Right cardiac atrium (tissue), 5 donors: ENCODE measurements at places on chromosomes 12 and 14. TPM values are rescaled to one million over a fixed set of nuclear protein-coding genes. Genes with fewer than 3 reads are reported as not detected.

- DNase-seq, result no peak
These were observed 6.4 kb downstream of the APOLD1 start for GRCh38 chr12:12791756-12792369.

DNA sequence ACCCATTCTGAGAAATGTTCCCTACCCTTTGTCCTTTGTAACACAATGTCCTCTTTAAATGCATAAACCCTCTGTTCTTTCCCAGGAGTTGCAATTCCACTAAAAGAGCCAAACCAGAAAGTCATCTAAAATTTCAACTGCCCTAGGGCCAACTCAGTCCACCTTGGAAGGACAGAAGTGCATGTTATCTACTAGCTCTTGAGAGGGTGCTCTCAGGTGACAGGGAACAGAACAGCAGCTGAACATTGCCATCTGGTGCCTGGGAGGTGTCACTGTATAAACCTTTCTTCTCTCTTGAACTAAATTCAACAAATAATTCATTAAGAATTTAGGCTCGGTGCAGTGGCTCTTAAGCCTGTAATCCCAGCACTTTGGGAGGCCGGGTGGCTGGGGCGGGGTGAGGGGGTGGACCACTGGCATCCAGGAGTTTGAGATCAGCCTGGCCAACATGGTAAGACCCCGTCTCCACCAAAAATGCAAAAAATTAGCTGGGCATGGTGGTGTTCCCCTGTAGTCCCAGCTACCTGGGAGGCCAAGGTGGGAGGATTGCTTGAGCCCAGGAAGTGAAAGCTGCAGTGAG, 10.3 kb upstream of the FERMT2 start:
- peak; percentile 30 for DNase-seq

DNA sequence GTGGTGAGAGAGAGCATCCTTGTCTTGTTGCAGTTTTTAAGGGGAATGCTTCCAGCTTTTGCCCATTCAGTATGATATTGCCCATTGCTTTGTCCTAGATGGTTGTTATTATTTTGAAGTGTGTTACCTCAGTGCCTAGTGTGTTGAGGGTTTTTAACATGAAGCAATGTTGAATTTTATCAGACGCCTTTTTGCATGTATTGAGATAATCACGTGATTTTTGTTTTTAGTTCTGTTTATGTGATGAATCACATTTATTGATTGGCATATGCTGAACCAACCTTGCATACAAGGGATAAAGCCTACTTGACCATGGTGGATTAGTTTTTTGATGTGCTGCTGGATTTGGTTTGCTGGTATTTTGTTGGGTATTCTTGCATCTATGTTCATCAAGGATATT, 302.3 kb upstream of the G2E3 start:
- no peak for DNase-seq

DNA sequence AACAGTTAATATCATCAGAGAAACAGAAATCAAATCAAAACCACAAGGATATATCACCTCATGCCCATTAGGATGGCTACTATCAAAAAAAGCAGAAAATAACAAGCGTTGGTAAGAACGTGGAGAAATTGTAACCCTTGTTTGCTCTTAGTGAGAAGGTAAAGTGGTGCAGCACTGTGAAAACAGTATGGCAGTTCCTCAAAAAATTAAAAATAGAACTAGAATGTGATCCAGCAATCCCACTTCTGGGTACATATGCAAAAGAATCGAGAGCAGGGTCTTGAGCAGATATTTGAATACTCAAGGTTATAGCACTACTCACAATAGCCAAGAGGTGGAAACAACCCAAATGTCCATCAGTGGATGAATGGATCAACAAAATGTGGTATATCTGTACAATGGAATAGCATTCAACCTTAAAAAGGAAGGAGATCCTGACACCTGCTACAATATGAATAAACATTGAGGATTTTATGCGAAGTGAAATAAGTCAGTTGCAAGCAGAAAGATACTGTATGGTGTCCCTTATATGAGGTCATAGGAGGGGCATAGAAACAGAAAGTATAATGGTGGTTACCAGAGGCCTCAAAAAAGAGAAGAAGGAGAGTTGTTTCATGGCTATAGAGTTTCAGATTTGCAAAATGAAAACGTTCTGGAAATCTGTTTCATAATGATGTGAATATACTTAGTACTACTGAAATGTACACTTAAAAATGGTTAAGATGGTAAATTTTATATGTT, 131.0 kb upstream of the EEA1 start:
- DNase-seq, result no peak

GRCh38 chr12:12379831-12380730, 23.2 kb downstream of the BORCS5 start:
- DNase-seq, result no peak

DNA sequence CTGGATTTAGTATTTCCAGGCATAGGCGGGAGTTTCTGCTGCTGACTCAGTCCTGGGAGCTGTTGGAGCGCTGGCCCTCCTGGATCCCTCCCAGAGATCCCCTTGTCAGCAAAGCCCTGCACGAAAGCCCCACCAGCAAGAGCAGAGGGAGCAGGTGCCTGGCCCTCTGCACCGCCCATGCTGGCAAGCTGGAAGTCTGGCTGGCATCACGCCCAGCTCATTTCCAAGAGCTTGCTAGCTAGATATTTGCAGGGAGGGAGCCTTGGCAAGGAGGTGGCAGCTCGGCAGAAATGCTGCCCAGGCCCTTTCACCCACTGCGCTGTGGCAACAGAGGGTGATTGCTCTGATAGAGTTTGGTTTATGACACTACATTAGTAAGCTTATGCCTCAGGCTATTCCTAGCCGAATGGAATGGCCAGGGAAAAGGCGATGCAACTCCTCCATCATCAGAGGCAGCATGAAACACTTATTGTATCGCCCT, 193.9 kb downstream of the EMP1 start:
- DNase-seq, result peak; percentile 93

DNA sequence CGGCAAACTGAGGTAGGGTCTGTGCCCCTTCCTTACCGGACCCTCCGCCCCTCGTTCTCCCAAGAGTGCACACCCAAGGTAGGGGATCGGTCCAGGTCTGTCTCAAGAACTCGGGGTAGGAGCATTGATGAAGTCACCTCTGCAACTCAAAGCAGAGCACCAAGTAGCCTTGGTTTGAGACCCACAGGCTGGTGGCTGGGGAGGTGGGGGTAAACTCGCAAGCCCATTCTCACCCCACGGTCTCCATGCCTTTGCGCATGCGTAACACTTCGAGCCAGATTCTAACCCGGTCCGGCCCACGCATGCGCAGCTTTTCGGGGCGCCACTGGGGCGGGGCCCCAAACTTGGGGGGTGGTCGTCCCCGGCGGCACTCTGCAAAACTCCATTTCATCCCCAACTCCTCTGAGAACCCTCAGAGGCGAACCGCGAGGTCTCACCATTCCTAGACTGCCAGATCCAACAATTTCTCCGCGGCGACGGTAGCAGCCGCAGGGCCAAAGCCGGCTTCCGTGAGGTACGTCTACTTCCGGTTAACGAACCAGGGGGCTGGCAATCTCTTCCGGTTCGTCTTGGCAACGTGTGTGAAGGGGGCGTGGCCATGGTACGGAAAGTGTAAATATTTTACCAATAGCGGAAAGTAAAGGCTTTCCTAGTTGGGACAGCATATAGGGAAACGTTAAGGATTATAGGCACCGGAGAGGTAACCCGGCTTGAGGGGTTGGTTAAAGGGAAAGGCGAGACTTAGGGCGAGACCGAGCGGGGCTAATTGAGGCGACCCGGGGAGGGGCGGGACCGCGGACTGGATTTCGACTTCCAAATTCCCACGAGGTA, at the start of gene MCRS1:
Gene MCRS1 (minus strand): TSS at position 532 of the 831 bp plus-strand sequence. CDS start 1,411 bp downstream, outside the sequence.
- peak; percentile 88 for DNase-seq

- no peak for DNase-seq
These were observed 41.2 kb upstream of the CRY1 start for GRCh38 chr12:107134558-107134957.

GRCh38 chr12:106962286-106962685, 6.6 kb downstream of the TMEM263 start:
- DNase-seq, result no peak

- DNase-seq, result no peak
These were observed 212.3 kb downstream of the TMEM121 start for GRCh38 chr14:105738638-105739037.

- peak; percentile 95 for DNase-seq
These were observed 742 bp downstream of the SPSB2 start for GRCh38 chr12:6872073-6873048.

DNA sequence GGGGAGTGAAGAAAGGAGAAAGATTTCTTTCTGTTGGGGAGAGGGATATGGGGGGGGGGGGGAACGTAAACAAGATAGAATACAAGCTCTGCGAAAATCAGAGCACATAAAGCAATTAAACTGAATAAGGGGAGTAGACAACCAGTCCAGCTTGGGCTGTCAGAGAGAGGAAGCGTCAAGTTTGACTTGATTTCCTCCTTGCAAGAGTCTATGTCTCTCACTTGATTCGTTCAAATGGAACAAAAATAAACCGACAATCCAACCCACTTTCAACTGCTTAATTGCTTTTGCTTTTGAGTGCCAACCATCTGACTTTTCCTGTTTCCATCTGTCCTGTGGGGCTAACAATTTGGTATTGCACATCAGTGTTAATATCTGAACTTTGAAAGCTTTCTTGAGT, 942 bp downstream of the SYT1 start:
- DNase-seq, result no peak

GRCh38 chr14:35534873-35535482, 1.0 kb downstream of the INSM2 start:
- DNase-seq, result peak; percentile 85

DNA sequence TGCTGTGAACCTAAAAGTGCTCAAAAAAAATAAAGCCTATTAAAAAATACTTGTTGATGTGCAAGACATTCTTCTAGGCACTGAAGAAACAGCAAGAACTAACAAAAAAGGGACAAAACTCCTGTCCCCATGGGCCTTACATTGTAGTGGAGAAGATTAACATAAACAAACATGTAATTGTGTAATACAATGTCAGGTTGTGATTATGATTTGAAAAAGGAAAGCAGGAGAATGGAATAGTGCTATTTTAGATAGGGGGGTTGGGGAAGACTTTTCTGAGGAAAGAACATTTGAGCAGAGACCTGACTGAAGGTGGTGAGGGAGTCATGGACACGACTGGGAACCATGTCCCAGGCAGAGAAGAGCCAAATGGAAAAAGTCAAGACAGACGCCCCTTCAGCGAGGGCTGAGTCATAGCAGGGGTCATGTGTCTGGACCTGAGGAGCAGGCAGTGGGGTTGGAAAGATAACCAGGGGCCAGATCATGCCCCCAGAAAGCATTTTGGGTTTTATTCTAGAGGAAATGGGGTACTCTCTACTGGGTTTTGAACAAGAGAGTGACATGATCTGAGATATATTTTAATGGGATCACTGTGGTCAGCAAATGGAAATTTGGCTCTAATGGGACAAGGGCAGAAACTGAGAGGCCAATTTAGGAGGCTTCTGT, 19.4 kb upstream of the IFNG start:
- DNase-seq, result no peak

DNA sequence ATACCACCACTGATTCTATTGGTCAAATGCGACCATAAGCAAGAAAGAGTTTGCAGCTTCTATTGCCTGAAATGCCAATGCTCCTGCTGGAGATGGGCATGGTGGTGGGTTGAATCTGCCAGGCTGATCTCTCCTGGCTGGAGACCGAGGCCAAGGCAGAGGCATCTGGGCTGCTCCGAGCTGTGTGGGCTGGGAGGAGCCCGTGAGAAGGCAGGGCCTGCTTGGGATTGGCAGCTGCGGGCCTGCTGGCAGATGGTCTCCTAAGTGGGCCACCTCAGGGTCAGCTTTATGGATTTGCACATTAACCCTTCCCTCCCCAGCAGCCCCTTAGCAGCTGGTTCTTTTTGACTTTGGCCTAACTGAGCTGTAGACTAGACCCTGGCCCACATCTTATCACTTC, 25.4 kb downstream of the SRRM4 start:
- DNase-seq, result no peak

GRCh38 chr12:109861689-109862314, 18.5 kb downstream of the GLTP start:
- DNase-seq, result no peak

The DDX54 gene
- total RNA-seq, result 27.5 TPM

The SLC38A1 gene
- total RNA-seq, result 71.4 TPM

The RPL10L gene
- not detected for total RNA-seq

The KERA gene
- total RNA-seq, result not detected

The SCNN1A gene
- 0.36 TPM for total RNA-seq

The SLC8B1 gene
- 13.2 TPM for total RNA-seq

The DPY19L2 gene
- total RNA-seq, result 40.0 TPM

The LHX5 gene
- not detected for total RNA-seq
